Non-pigmented ciliary epithelial cell (primary cell): ENCODE measurements at places on chromosomes 2 and 18.

DNA sequence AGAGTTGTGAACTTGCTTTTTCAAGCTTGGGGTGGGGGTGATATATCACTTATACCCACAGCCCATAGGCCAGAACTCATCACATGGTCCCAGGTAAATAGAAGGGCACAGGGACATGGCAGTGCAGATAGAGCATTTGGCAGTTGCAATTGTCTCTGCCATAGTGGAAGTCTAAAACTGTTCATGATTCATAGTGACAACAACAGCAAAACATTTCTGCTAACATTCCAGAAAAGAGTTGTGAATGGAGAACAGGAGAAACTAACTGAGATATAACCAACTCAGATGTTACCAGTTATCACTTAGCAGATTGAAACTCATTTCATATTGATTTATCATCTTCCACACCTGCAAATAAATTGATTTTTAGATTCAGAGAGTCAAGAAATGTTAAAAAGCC is 278.6 kb upstream of the KYNU start:
- no peak for DNase-seq

- DNase-seq = no peak
These were observed 120.2 kb downstream of the MYO3B start for GRCh38 chr2:170298115-170298514.

DNA sequence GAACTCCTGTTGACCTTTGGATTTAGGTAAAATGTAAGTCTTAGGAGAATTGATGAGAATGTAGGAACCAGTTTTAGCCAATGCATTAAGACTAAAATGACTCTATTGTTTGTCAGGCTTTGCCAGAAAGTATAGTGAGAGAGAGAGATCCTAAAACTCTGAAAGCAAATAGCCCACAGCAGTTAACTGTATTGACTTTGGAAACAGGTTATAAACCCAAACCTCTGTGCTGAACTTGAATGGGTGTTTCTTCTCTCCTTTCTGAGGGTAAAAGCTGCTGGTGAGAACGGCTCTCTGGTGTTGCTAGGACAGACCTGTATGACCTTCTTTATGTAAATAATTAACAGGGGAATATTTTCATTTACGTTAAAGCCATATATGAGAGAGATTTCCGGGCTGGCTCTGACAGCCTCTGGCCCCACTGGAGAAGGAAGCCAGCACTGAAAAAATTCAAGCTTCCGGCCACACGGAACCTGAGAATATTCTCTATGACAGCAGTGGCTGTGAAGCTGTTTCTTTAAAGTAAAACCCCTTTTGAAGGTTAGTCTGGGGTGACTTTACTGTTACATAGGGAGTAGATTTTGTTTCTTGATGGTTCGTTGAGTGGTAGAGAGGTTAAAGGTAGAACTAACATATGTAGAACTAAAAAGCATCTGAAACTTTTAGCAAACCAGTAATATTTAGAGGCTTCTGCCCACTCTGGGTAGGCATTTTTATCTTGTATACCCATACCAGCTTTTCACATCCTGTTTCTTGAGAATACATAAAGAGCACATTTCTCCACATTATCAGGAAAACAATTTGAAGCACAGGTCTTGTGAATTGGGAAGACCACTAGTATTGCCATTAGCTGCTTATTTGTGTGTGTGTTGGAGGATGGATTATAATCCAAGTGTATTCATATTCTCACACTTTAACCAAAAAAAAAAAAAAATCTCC is 123.8 kb downstream of the SPTBN1 start:
- no peak for DNase-seq

- no peak for DNase-seq
These were observed 14.4 kb downstream of the ELAC1 start for GRCh38 chr18:50982086-50982801.

- peak; percentile 63 for DNase-seq
These were observed 40.7 kb upstream of the GALR1 start for GRCh38 chr18:77208964-77209363.

DNA sequence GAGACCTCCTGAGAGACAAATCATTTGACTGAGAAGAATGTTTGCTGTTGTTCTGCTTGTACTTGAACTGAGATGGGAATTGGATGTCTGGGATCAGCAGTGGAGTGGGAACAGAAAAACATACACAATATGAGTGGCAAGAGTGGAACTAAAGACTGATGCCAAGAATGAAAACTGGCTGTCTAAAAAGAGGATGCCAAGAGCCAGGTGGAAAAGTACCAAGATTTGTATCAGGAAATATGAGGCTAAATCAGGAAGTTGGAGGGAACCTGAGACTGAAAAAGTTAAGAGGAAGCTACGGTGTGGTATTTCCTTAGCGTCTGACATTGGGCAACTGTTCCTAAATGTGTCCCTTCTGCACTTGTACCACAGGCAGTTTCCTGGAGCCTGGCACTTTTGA is 440.9 kb upstream of the CELF4 start:
- no peak for DNase-seq

GRCh38 chr18:61825386-61825785 is 67.4 kb downstream of the RNF152 start:
- peak; percentile 31 for DNase-seq

DNA sequence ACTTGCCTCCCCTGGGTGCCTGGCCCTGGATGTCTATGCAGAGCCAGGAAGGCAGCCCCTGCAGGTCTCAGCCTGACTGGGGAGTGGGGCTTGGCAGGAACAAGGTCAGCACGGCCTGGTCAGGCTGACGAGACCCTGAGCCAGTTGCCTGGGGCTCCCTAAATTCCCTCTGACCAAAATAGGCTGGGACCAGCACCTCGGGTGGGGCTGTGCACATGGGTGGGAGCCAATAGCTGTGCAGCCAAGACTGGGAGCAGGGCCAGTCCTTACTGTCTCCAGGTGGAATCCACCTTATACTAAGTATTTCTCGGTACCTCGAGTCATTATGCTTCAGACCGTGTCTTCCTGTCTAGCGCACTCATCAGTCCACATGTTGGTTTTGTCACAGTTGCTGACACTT is 11.4 kb upstream of the IL1R2 start:
- DNase-seq = no peak

DNA sequence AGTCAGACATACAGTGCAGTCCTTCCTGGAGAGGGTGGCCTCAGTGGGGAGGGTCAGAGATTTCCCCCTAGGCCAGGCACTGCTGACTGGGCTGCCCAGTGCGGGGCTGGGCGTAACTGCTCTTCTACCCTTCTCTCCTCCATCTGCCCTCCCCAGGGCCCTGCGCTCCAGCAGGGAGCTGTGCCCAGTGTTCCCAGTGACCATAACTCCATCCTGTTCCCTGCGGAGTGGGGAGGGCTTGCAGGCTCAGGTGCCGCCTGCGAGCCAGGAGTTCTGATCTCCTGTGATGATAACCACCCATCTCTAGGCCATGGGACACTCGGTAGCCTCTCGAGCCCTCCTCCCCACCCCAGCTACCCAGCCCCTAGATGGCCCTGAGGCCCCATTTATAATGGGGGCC is 107.6 kb downstream of the SMAD7 start:
- DNase-seq = no peak

- DNase-seq = no peak
These were observed 35.2 kb downstream of the CPO start for GRCh38 chr2:206974551-206974950.

DNA sequence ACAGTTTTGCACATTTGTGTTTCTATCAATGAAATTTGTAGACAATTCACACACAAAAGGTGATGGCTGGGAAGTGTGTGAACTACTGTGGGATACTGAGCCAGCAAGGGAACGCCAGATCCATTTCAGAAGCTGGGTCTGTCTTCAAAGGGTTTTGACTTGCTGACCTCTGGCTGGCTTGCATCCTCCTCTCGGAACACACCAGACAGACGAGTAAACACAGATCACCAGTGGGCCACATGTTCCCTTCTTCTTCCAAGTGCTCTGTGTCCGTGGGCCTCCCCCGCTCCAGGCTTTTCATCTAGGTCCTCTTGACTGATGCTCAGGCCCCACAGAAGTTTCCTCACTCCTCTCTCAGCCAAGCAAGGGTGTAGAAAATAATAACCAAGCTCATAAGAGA is 122.2 kb upstream of the OSR1 start:
- DNase-seq = no peak

GRCh38 chr18:58608216-58608615 is 20.7 kb downstream of the ALPK2 start:
- DNase-seq = no peak

DNA sequence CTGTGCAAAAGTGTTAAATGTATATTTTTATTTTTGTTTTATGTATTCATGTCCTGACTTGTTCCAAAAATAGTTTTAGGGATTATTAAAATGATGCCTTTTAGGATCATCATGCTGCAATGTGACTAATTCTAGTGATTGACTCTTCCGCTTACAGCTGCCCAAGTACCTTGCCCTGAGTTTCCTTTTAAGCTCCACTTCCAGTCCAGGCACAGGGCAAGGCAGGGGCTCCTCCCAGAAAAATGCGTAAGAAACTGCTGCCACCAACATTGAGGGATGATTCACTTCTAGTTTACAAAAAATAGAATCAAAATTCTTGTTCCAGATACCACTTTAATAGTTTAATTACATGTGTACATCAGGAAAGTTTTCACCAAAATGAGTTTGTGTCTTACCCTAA is 116.4 kb downstream of the IRS1 start:
- no peak for DNase-seq

GRCh38 chr2:35960596-35960995 is 395.0 kb upstream of the CRIM1 start:
- no peak for DNase-seq

GRCh38 chr2:105005181-105005951 is 32.5 kb upstream of the MRPS9 start:
- DNase-seq = no peak

GRCh38 chr2:18238209-18238608 is 322.2 kb downstream of the RDH14 start:
- no peak for DNase-seq

GRCh38 chr18:44682871-44683221 is 2.2 kb downstream of the SETBP1 start:
- no peak for DNase-seq
